ENCODE measurements at places on chromosomes 7 and 10. TPM values are rescaled to one million over a fixed set of nuclear protein-coding genes. Genes with fewer than 3 reads are reported as not detected.

DNA sequence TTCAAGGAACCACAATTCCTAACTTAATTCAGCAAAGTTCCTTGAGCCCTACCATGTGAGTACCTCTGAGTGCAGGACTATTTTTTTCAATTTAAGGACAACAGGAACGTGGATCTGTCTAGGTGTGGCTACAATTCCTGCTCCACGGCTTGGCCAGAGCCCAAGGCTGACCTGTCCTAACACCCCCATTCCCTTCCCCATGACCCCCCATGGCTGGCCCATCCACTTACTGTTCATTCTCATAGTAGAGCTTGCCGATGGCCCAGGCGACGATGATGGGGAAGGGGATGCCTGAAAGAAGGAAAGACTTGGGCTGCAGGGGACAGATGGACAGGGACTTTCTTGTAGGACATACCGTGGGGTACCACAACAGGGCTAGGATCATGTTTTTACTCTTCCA, 20.3 kb downstream of the CRHR2 start:
- DNase-seq, result no peak

DNA sequence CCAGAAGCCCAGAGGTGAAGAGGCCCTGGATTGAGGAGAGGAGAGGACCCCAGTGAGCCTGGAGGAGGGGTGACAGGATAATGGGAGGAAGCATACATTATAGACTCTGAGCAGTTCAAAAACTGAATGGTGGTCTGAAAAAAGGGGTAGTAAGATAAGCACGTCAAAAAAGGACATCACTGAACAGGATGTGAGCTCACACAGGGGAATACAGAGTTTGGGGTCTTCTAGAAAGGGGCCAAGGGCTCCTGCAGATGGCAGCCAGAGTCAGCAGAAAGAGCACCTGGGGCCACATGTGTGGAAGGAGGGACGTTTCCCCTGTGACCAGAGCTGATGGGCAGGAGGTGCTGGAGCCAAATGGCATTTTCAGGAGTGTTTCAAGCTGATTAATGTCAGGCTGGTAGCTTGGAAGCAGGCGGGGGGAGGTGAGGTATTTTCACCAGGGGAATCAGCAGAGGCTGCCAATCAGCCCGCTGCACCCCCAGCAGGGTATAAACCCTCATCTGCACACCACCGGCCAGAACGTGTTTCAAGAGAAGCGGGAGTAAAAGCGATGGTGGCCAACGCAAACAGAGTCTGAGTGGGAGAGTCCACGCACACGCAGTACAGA, 85.8 kb downstream of the TNS3 start:
- DNase-seq, result no peak

DNA sequence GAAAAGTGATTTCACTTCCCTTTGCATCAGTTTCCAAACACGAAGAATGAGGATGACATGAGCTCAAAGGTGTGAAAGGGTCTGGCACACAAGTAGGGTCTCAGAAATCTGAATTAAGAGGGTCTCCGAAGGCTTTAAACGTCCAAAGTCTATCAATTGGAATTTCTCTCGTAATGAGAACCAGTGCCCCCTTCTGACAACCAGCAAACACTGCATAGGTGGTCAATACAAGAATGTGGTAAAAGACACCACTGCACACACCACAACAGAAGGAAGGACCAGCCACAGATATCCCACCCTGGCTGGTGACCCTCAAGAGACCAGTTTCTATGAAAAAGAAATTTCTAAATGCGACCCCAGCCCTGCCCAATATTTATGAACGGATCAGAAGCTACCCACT, 78.1 kb downstream of the CALN1 start:
- no peak for DNase-seq

DNA sequence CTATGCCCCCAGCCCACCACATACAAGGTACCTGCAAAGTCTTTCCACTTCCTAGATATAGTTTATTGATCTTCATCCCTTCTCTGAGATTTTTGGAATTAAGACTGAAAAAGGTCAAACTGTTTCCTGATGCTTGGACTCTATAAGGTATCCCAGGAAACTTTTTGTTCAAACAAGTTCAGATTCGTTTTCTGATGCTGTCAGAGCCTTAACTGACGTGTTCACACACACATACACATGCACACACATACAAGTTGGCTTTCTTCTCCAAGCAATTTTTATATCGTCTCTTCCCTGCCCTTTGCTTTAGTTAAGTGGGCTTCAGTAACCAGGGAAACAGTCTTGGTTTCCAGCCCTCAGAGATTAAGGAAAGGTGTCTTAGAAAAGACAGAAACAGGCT, 11.7 kb upstream of the VPS41 start:
- no peak for DNase-seq

DNA sequence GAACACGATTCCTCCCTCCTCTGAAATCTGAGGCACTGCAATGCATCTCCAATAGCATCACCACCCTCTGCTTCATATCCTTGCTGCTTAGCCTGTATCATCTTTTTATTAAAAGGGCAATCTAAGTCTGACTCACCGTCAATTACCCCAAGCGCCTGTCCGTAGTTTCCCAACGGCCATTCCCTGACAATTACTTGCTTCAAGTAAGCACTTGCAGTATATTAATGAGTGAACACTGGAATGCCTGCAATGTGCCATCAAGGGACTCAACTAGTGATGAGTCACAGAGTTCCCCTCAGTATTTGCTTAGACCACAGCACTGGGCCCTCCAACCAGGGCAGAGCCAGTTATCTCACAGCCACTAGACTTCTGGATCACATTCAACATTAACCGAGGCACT, 19.5 kb upstream of the PPP1R3C start:
- DNase-seq, result no peak

The DPYSL4 gene
- 0.42 TPM for total RNA-seq
